Effector CD4-positive, alpha-beta T cell (primary cell): ENCODE measurements at places on chromosomes 7 and 10.

DNA sequence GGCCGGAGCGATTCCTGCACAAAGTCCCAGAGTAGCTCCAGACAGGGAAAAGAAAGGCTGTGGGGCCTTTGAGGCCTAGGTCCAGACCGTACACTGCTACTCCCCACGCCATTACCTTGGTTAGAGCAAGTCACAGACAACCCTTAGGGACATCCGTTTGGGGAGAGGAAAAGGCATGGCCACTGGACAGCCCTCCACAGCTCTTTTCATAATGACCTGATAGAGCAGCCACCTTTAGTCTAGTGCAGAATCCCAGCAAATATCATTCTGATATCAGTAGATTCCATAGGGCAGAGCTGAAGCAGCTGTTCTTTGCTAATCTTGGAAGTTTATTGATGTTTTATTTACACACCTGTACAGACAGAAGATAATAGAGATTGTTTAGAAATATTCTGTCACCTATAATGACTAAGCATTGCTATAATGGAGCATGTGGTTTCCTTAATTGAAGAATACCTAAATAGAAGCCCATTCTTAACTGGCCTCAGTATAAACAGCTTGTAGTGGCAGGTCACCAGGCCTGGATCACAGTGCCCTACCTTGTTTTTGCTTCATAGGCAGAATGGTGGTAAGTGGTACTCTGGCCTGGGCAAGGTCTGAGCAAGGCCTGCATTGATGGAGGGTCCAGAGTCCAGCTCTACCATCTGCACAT, 27.9 kb downstream of the OGDH start:
- no peak for DNase-seq

GRCh38 chr7:45638916-45639315, 64.7 kb downstream of the ADCY1 start:
- DNase-seq = no peak

DNA sequence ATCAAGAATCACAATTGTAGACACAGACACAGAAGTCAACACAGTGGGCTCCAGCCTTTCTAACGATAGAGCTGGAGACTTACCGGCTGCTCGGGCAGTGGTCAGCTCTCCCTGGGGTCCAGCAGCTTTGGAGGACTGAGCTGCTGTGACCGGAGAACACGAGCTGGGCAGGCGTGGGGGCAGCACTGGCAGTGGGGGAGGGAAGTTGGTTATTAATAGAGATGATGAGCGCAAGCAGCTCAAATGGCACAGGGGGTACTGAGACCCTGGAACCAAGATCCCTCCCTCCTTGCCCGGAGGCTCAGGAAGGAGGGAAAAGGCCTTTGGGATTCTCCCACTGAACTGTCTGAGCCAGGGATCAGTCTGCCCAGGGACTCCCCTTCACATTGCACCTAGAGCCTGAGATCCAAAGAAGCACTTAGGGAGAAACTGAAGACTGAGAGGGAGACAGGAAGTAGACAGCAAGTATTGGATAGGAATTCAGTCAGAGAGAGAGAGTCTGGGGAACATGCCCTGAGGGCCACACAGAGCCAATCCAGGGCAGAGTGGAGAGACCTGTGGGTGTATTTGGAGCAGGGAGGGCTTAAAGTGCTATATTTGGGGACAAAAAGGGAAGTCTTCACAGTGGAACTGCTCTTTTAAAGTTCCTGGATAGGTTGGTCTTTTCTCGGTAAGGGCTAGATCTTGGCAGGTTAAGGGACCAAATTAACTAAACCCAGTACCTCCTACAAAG, at the start of gene MYOZ1:
Gene MYOZ1, minus strand, starts transcription at position 147 of the 733 bp plus-strand sequence. CDS start 1,457 bp downstream, outside the sequence.
- DNase-seq = no peak

GRCh38 chr10:104255311-104255981, 754 bp downstream of the GSTO1 start:
- DNase-seq = no peak

- no peak for DNase-seq
These were observed 539.6 kb downstream of the CNTNAP2 start for GRCh38 chr7:146655928-146656797.

GRCh38 chr7:35418716-35419390, 165.0 kb upstream of the TBX20 start:
- DNase-seq = no peak

DNA sequence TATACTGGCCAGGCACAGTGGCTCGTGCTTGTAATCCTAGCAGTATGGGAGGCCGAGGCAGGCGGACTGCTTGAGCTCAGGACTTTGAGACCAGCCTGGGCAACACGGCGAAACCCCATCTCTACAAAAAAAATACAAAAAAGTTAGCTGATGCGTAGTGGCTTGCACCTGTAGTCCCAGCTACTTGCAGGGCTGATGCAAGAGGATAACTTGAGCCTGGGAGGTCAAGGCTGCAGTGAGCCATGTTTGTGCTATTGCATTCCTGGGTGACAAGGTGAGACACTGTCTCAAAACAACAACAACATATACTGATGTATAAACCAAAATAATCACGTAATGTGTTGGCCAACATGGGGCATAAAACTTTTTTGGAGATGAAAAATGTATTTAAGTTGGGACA, 6.4 kb upstream of the NPM3 start:
- no peak for DNase-seq

- DNase-seq = no peak
These were observed 69.7 kb upstream of the PLPP4 start for GRCh38 chr10:120387326-120387725.

GRCh38 chr7:82665966-82666507, 222.5 kb upstream of the CACNA2D1 start:
- DNase-seq = no peak

DNA sequence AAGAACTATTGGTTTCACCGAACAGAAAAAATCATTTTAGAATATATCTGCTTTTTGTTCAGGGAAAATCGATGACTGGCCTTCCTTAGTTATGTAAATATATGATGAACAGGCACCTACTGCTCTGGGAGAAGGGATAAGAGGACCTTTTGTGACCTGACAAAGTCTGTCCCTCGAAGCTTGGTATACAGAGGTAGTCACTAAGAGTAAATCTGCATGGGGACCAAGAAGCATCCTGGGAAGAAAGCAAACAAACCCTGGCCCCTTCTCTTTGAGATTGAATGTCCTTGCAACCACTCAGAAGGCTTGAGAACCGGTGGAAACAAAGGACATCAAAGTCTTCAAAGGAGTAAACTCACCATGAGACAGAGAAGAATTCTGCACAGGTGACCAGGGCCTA, 52.3 kb downstream of the SKIDA1 start:
- no peak for DNase-seq

DNA sequence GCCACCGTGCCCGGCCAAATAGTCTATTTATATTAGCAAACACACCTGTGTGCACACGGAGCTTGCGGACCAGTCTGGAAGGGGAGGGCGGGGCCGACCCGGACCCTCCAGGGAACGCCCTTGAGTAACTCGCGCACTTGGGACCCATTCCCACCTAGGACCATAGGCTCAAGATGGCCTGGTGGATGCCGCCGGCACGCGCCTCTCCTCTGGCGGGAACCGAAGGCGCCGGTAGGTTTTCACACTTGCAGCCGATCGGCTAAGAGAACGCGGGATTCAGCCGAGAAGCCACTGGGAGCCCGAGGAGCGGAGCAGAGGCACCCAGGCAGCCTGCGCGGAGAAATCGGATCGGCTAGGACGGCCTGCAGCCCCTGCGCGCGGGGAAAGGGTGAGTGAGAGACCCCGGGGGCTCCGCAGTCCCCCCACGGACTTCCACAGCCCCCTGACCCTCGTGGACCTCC, 18.9 kb downstream of the IFT22 start:
- DNase-seq = no peak

GRCh38 chr7:18004372-18004771, 23.3 kb downstream of the PRPS1L1 start:
- no peak for DNase-seq

- DNase-seq = no peak
These were observed at the start of gene HOXA3 for GRCh38 chr7:27151931-27152815. HOXA3 (minus strand) TSS chr7:27152583; CDS start chr7:27110640, 41,943 bp downstream.

- DNase-seq = no peak
These were observed 329.4 kb downstream of the KCNMA1 start for GRCh38 chr10:77308084-77308732.

GRCh38 chr10:99827936-99828335, 45.5 kb downstream of the ABCC2 start:
- no peak for DNase-seq

- no peak for DNase-seq
These were observed 6.1 kb upstream of the TMEM184A start for GRCh38 chr7:1562116-1562515.

DNA sequence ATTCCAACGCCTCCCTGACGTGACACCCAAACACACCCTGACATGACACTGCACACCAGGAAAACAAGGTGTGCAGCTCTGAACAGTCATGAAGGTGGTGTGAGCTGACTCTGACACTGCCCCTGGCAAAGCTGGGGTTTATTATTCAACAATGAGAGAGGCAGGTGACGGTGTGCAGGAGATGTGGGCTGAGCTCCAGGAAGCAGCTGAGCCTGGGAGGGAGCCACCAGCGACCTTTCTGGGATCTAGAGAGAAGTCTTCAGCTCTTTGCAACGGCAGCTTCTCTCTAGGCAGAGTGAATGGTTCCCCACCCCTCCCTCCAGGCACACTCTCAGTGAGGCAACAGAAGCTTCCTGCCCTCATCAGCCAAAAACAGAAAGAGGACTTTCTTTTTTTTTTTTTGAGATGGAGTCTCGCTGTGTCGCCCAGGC, 65.6 kb downstream of the SH3PXD2A start:
- no peak for DNase-seq

DNA sequence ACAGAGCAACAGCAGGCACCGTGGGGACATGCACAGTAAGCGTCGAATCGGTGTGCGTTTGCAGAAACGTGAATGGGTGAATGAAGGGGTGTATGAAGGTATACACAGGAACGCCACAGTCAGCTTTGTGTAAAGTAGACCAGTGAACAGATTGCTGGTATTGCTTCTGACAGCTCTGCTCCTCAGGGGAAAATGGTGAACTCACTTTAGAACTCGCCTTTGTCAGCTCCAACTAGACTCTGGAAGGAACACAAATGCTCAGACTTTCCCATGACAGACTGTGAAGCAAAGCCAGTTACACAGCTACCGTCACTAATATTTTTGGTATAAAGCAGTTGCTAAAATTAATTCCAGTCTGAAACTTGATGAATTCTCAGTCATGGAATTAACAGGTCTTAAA, 78.9 kb downstream of the CUX1 start:
- DNase-seq = no peak

DNA sequence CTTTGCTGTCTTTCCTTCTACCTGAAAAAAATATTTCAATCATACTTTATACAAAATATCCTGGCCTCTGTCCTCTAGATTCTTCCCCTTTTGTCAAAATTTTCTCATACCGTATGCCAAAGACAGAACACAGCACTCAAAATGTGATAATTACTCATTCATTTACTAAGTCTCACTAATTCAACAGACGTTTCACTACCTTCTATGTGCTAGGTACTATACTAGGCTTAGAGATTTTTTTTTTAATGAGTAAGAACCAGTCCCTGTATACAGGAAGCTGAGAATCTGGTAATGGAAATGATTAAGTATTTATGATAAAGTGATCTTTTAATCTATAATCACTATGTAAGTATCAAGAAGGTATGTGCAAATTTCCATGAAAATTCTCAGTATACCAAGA, 128.0 kb downstream of the ELAPOR2 start:
- no peak for DNase-seq

DNA sequence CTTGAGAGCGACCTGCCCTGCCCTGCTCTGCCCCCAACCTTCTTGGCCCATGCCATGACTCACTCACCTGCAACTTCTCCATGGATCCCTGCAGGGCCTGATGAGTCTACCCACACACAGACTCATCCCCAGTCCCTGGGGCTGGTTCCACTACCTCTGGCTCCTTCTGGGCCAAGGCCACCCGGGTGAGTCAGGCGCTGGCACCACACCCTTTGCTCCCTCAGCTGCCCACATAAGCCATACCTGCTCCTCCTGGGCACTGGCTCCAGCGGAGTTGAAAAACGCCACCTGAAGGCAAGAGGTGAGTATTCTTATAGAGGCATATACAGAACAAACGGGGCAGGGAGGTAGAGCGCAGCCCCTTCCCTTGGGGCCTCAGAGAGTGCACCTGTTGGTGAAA, 16.2 kb upstream of the MTPAP start:
- no peak for DNase-seq

DNA sequence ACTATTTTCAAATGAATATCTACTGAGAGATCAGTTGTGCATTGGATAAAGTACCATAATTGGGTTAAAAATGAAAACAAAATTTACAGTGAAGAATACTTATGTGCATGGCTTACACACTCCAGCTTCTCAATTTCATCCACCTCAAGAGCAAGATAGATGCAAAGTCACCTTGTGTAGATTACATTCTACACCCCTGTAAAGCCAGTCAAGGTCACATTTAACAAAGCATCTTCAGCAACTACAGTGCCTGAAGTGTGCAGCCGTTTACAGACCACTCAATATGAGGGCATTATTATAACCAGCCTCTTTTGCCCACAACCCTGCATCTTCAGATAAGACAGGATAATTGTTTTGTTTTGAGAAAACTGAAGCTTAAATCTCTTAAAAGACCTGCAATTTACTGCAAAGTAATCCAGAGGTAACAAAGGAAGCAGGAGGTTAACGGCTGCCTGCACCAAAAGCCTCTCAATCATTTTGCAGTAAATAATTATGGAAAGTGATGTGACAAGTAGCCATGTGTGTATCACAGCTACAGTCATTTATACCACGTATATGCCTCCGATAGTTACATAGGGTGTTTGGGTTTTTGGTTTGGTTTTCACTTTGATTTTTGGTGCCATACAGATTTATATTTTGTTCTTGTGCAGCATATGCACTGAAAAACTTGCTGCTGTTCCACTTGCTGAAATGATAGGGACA, 4.9 kb downstream of the PURB start:
- DNase-seq = no peak

- no peak for DNase-seq
These were observed 36.8 kb downstream of the CHST3 start for GRCh38 chr10:72001033-72001395.

- no peak for DNase-seq
These were observed 311.6 kb downstream of the PCLO start for GRCh38 chr7:82851121-82851520.

DNA sequence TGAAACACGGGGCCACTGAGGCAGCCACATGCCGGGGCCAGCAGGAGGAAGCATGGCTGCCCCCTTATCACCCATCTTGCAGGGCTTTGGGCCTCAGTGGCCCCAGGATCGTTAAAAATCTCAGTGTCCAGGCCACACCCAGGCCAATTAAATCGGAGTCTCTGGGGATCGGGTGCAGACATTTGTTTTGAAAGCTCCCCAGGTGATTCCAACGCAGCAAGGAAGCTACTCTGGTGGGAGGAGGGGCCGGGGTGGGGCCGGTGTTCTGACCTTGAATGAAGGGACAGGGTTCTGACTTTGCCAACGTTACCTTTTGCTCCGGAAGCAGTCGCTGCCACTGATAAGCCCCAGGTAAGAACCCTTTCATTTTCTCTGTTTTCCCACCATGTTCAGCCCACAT, 412.3 kb upstream of the FOXK1 start:
- no peak for DNase-seq

GRCh38 chr7:123773481-123773880, 24.7 kb upstream of the WASL start:
- DNase-seq = no peak
